Frontal cortex (tissue), 4 donors: ENCODE measurements at places on chromosomes 5 and 9. TPM values are rescaled to one million over a fixed set of nuclear protein-coding genes. Genes with fewer than 3 reads are reported as not detected.

Gene TPPP
- 13.5 TPM for total RNA-seq

Gene CDX1
- not detected for total RNA-seq

Gene ST8SIA4
- total RNA-seq, result 76.2 TPM

Gene PCDHB4
- total RNA-seq, result 4.5 TPM

Gene VLDLR
- total RNA-seq, result 49.7 TPM

Gene TMEM232
- total RNA-seq, result 25.7 TPM

Gene LCN12
- total RNA-seq, result not detected

GRCh38 chr5:74810915-74811314 lies 43.9 kb downstream of the NSA2 start:
- no peak for DNase-seq

DNA sequence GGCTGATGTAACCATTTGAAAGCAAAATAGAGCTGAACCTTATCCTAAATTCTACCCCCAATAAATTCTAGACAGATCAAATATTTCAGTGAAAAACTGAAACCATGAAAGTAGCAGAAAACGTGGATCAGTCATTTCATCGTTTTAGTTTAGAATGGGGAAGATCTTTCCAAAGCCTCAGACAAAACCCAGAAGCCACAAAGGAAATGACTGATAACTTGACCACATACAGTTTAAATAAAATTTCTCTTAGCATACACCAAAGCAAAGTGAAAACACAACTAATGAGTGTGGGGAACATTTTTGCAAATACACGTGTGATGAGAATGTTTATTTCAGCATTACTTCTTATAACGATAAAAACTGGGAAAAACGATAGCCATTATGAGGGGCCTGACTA lies 284.8 kb downstream of the ADGRV1 start:
- DNase-seq, result no peak

- DNase-seq, result no peak
Measured at GRCh38 chr9:107842530-107842929, 353.0 kb upstream of the KLF4 start.

- DNase-seq, result no peak
Measured at GRCh38 chr9:128152133-128153059, 3.1 kb downstream of the LCN2 start.

DNA sequence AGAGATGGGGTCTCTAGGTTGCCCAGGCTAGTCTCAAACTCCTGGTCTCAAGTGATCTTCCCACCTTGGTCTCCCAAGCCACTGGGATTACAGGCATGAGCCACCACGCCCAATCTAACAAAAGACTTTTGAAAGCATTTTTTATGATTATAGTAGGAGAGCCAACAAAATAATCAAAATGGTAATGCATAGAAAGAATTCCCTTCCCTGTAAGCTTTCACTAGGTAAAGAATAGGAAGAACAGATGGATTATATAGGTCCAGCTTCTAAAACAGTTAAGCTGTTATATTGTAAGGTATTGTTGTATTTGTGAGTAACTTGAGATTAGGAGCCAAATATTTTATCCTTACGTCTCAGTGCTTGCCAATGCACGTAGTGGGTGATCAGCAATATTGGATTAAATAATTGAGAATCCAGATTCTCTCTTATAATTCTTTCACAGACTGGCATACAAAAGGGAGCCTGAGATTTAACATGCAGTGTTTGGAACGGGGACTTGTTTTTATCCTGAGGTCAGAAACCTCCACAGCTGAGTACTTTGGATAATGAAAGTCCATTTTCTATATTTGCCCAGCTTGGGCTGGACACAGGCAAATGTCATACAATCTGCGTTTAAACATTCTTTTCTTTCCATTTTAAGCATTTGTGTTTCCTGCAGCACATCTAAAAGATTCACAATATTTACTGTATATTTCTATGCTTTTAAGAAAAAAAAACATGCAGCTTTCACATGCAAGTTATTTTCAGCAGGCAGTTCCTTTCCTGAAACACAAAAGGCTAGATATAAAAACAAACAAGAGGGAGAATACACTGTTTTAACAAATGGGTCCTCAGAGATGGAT lies 238.4 kb downstream of the ARRDC3 start:
- DNase-seq, result no peak

GRCh38 chr9:14099737-14100136 lies 214.2 kb downstream of the NFIB start:
- no peak for DNase-seq

DNA sequence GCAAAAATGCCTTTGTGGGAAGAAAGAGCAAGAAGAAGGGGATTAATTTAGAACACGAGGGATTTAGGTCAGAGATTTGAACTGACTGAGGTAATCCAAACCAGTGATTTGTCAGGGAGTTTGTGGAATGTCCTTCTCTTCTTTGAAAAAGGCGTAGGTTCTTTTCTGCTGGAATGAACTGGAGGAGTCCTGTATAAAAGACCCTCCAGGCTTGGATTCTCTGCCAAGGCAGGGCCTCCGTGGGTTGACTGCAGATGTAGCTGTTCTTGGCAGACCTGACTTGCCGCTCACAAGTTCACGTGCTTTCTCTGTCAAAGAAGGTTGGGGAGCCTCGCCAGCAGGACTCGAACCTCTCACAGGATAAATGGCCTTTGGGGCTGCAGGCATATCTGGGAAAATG lies 62.8 kb upstream of the STC2 start:
- DNase-seq, result no peak

- no peak for DNase-seq
Measured at GRCh38 chr5:177077335-177077734, 9.4 kb upstream of the FGFR4 start.
